ENCODE measurements at places on chromosomes 1 and 21. TPM values are rescaled to one million over a fixed set of nuclear protein-coding genes. Genes with fewer than 3 reads are reported as not detected.

GRCh38 chr1:176111835-176112234, 95.3 kb downstream of the COP1 start:
- DNase-seq: peak; percentile 5

GRCh38 chr21:41564871-41565274, 56.9 kb upstream of the TMPRSS2 start:
- DNase-seq: peak; percentile 23

GRCh38 chr1:94614996-94615395, 73.4 kb upstream of the F3 start:
- DNase-seq: no peak

DNA sequence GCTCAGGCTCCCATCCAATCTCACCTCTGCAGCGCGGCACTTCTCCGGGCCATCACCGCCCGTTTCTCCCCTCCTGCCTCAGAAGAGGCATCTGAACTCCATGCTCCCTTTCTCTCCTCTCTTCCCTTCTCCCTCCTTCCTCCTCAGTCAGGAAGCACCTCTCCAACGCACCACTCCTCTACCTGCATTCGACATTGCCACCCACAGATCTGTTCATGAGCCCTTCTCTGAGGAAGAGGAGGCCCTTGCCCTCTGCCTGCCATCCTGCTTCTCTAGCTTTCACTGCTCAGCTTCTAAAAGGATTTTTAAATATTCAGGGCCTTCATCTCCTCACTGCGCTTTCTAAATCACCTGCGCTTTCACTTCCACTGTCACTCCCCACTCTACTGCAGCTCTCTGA, 120.0 kb downstream of the KIAA0319L start:
- no peak for DNase-seq

GRCh38 chr1:40199126-40199525, 37.9 kb downstream of the RLF start:
- DNase-seq: no peak

- no peak for DNase-seq
Observed at GRCh38 chr1:50123071-50123470, 14.4 kb downstream of the ELAVL4 start.

IL19 gene
- polyA plus RNA-seq: not detected

All from A549 (cell line).